ENCODE measurements at places on chromosomes 2 and 18. TPM values are rescaled to one million over a fixed set of nuclear protein-coding genes. Genes with fewer than 3 reads are reported as not detected.

DNA sequence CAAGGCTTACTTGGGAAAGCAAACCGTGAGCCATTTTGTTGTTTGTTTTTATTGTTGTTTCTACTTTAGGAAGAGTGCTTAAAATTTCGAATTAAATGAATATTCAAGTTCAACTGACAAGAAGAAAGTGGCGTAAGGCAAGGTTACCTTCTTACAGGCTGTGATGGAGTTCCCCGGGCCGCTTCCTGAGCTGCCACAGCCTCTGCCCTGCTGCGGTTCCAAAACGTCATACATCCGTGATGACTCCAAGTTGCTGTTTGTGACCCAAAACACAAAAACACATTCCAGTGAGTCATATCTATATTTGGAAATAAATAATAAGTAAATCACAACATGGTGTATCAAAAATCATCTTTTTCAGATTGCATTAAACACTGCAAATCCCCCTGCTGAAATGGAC lies 49.7 kb downstream of the SPHKAP start:
- H3K4me1 ChIP-seq = no peaks in the 10 kb centered on the region
- no peak overlapping the region for H3K27ac ChIP-seq
- no peaks in the 10 kb centered on the region for H3K36me3 ChIP-seq
- no peak for DNase-seq

GRCh38 chr2:212284166-212284565 lies 254.4 kb downstream of the ERBB4 start:
- H3K4me1 ChIP-seq = no peaks in the 10 kb centered on the region
- H3K27me3 ChIP-seq = no peaks in the 10 kb centered on the region
- no peaks in the 10 kb centered on the region for H3K36me3 ChIP-seq

DNA sequence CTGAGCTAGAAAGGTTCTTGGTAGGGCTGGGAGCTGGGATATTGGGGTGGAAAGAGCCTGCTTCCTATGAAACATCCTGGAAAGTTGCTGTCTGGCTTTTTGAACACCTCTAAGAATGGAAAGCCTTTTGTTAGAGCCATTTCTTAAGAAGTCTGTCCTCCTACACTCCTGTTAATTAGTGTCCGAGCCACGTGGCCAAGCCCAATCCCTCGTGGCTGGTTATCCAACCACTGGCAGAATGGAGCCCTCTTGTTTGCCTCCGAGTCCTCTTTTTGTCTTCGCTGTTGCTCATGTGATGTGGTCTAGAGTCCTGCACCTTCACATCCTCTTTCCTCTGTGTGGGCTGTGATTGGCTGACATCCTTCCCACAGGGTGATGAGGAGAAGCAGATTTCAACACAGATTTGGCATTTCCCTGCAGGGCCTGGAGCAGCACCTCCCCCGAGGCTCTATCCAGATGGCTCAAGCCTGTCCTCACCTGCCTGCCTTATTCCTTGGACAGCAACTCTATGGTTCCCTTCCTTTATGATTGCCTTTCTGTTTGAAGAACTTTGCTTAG lies 8.2 kb upstream of the TOGARAM2 start:
- no peak overlapping the region for H3K4me3 ChIP-seq
- H3K4me1 ChIP-seq = peaks cover 6% of the 10 kb centered on the region
- no peaks in the 10 kb centered on the region for H3K27me3 ChIP-seq
- H3K36me3 ChIP-seq = no peaks in the 10 kb centered on the region

GRCh38 chr2:98518101-98518500 lies 73.4 kb downstream of the INPP4A start:
- H3K27me3 ChIP-seq = no peaks in the 10 kb centered on the region
- H3K4me1 ChIP-seq = peaks cover 3% of the 10 kb centered on the region
- H3K36me3 ChIP-seq = no peaks in the 10 kb centered on the region
- DNase-seq = no peak
- H3K27ac ChIP-seq = no peak overlapping the region

DNA sequence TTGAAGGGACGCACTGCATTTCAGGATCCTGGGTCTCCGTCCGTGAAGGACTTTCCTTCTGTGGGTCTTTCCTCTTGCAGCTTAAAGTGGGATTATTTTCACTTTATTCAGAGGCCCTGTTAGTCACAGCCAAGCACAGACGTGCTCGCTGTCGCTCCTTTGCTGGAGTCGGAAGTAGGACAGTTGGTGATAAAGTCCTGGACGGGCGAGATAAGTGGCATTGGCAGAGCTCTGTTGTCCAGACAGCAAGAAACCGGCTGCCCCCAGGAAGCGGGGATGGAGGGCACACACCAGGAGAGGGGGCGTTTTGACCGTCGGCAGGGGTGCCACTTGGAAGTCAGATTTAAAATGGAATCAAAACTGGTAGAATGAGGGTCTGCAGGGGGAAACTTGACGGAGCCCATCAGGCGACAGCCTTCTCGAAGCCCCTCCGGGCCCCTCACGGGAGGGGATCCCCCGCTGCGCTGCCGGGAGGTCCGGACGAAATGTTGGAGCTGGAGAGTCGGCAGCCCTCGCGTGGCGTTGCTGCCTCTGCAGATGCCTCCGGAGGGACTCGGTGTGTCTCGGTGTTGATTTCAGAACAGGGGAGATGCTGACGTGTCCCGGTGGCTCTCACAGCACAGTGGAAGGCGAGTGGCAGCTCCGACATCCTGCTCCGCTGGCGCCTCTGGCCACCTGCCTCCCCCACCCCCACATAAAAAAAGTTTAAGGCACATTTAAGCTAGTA lies 124.2 kb downstream of the NFATC1 start:
- H3K27me3 ChIP-seq = no peaks in the 10 kb centered on the region
- DNase-seq = peak; percentile 40
- H3K36me3 ChIP-seq = no peaks in the 10 kb centered on the region

GRCh38 chr2:23402205-23402740 lies 17.3 kb downstream of the KLHL29 start:
- peaks cover 18% of the 10 kb centered on the region for H3K4me1 ChIP-seq
- H3K36me3 ChIP-seq = no peaks in the 10 kb centered on the region

DNA sequence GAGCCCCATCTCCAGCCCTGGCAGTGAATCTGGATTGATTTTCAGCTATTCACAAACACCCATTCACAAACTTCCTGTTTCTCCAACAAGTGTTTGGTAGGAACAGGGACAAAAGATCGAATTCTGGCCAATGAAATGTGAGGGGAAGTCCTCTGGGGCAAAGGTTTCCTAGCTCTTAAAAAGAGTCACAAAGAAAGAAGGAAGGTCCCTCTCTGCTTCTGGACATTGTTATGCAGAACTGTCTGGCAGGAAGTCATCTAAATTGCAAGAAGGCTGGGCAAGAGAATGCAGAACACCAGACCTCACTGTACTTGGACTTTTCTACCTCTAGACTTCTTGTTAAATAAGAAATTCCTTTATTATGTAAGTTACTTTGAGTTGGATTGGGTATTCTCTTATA lies 137.3 kb downstream of the CCDC148 start:
- H3K36me3 ChIP-seq = no peaks in the 10 kb centered on the region
- no peaks in the 10 kb centered on the region for H3K4me1 ChIP-seq
- no peak overlapping the region for H3K4me3 ChIP-seq
- H3K27me3 ChIP-seq = no peaks in the 10 kb centered on the region

GRCh38 chr2:63737081-63737751 lies 104.5 kb upstream of the UGP2 start:
- no peak overlapping the region for H3K27ac ChIP-seq
- H3K27me3 ChIP-seq = no peaks in the 10 kb centered on the region
- H3K4me1 ChIP-seq = peaks cover 4% of the 10 kb centered on the region
- DNase-seq = no peak
- no peaks in the 10 kb centered on the region for H3K36me3 ChIP-seq

DNA sequence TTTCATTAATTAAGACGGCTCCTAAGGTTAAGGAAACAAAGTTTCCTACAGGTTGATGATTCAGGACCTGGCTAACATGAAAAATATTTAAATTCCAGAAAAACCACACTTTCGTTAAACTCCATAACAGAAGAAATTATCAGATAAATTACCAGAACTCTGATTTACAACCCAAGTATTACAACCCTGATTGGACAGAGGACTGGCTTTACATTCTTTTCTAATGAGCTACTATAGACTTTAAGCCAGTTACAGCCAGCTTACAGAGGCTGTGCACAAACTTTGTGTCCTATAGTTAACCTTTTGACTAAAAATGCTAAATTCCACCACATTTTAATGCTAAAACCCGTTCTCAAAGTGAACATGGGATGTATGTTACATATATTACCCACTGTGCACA lies 458.6 kb downstream of the KCNJ3 start:
- no peak for DNase-seq
- H3K4me3 ChIP-seq = no peak overlapping the region
- H3K36me3 ChIP-seq = no peaks in the 10 kb centered on the region
- no peak overlapping the region for H3K27ac ChIP-seq
- no peaks in the 10 kb centered on the region for H3K4me1 ChIP-seq

DNA sequence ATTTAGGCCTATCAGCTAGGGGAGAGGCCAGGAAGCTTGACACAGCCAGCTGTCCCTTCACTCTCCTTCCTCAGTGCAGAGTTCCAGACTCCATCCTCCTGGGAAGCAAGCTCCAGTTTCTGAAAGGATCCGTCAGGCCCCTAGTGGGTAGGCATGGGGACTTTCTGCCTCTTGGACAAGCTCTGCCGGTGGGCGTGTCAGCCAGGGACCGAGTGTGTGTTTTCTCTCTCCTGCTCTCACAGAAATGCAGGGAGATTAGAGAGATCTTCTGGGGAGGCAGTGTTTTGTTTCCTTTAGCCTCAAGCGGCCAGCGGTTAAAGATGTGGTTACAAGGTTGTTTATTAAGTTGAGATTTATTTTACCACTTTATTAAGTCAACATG lies 29.9 kb upstream of the OTOS start:
- H3K27ac ChIP-seq = no peak overlapping the region
- DNase-seq = peak; percentile 20
- peaks cover 3% of the 10 kb centered on the region for H3K4me1 ChIP-seq
- no peaks in the 10 kb centered on the region for H3K36me3 ChIP-seq

- no peak overlapping the region for H3K27ac ChIP-seq
- H3K27me3 ChIP-seq = no peaks in the 10 kb centered on the region
- no peak overlapping the region for H3K4me3 ChIP-seq
- DNase-seq = no peak
These were observed 253.3 kb upstream of the OSR1 start for GRCh38 chr2:19611491-19612332.

DNA sequence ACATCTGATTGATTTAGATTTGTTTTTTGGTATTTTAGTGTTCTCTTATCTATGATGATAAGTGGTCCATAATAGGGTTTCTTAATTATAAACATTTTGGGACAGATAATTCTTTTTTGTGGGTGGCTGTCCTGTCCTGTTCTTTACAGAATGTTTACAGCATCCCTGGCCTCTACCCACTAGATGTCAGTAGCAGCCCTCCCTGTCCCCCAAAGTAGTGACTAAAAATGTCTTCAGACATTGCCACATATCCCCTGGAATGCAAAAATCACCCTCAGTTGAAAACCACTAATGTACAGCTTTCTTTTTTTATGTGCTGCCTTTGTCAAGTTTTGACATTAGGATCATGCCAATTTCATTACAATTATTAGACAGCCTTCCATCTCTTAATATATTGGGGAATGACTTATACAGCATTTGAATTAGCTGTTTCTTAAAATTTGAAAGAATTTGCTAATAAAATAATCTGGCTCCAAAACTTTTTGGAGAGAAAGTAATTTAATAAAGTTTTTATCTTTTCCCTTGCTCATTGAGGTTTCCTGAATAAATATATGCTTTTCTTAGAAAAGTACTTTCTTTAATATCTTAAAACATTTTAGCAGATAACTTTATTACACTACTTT lies 19.5 kb downstream of the WIPF1 start:
- no peaks in the 10 kb centered on the region for H3K27me3 ChIP-seq
- H3K4me3 ChIP-seq = no peak overlapping the region
- peak; percentile 48 for DNase-seq

- no peak for DNase-seq
- H3K27ac ChIP-seq = no peak overlapping the region
- H3K4me3 ChIP-seq = no peak overlapping the region
These were observed 49.7 kb downstream of the GLI2 start for GRCh38 chr2:120785228-120785966.

- no peaks in the 10 kb centered on the region for H3K36me3 ChIP-seq
- H3K27ac ChIP-seq = no peak overlapping the region
- H3K4me1 ChIP-seq = no peaks in the 10 kb centered on the region
- no peaks in the 10 kb centered on the region for H3K27me3 ChIP-seq
- H3K4me3 ChIP-seq = no peak overlapping the region
- no peak for DNase-seq
These were observed 209.2 kb downstream of the LNPK start for GRCh38 chr2:175792881-175793280.

- no peaks in the 10 kb centered on the region for H3K36me3 ChIP-seq
- no peak for DNase-seq
These were observed 200.3 kb downstream of the DPP4 start for GRCh38 chr2:161873707-161874106.

- no peak for DNase-seq
- no peaks in the 10 kb centered on the region for H3K27me3 ChIP-seq
- no peak overlapping the region for H3K27ac ChIP-seq
- no peak overlapping the region for H3K4me3 ChIP-seq
These were observed 115.0 kb upstream of the LGALSL start for GRCh38 chr2:64338910-64339500.

DNA sequence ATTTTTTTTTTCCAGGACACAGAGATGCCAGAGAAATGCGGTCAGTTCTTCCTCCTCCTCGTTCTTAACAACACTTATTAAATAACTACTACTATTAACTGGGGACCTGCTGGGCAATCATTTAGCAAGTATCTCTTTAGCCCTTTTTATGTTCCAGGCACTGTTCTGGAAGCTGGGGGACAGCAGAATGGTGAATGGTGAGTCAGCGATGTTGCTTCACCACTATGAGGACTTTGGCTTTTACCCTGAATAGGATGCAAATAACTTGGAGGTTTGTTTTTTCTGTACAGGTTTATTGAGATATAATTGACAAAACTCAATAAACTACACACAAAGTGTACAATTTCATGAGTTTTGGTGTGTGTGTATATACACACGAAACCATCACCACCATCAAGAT lies 179.9 kb upstream of the MSH6 start:
- H3K27me3 ChIP-seq = peaks cover 7% of the 10 kb centered on the region
- H3K4me1 ChIP-seq = no peaks in the 10 kb centered on the region
- DNase-seq = no peak
- no peak overlapping the region for H3K4me3 ChIP-seq
- no peaks in the 10 kb centered on the region for H3K36me3 ChIP-seq
- H3K27ac ChIP-seq = no peak overlapping the region

DNA sequence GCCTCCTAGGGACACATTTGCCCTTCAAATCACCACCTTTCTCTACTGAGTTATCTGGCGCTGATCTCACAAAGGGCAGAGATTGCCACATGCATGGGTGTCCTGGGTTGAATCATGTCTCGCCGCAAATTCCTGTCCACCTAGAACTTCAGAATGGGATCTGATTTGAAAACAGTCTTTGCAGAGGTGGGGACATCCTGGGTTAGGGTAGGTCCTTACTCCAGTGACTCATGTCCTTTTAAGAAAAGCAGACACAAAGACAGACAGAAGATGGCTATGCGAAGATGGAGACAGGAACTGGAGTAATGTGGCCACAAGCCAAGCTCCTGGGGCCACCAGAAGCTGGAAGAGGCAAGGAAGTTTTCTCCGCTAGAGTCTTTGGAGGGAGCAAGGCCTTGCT lies 197.4 kb upstream of the SMIM21 start:
- peak overlapping the region; percentile 77 for H3K27ac ChIP-seq
- DNase-seq = peak; percentile 80
- H3K27me3 ChIP-seq = no peaks in the 10 kb centered on the region
- peaks cover 29% of the 10 kb centered on the region for H3K4me1 ChIP-seq

METAP1D gene
- total RNA-seq = 11.3 TPM

SERPINB8 gene
- total RNA-seq = 27.2 TPM

C2orf72 gene
- total RNA-seq = 0.41 TPM

UNC80 gene
- not detected for total RNA-seq

DCDC2C gene
- total RNA-seq = not detected

ANKRD53 gene
- total RNA-seq = not detected

CPLX4 gene
- total RNA-seq = not detected

ASB18 gene
- total RNA-seq = 1.1 TPM

CREG2 gene
- total RNA-seq = not detected

TEKT4 gene
- total RNA-seq = not detected

SLC11A1 gene
- not detected for total RNA-seq

SLC5A7 gene
- not detected for total RNA-seq

ASPRV1 gene
- not detected for total RNA-seq
